ENCODE measurements at places on chromosomes 12 and 14.

DNA sequence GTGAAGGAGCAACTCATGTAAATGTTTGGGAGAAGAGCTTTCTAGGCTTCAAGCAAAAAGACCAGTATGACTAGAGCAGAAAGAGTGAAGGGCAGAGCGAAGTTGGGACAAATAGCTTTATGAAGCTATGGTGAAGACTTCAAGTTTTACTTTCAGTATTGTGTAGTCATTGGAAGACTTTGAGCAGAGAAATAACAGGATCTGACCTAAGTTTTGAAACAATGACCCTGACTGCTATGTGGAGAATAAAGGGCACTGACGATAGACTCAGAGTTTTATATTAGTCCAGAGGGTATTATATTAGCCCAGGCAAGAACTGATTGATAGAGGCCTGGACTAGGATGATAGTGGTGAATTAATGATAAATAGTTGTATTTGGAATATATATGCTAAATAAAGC, 187.3 kb downstream of the KTN1 start:
- no peak for DNase-seq

GRCh38 chr12:48388938-48389337, 38.2 kb upstream of the ZNF641 start:
- no peak for DNase-seq

- no peak for DNase-seq
Observed at GRCh38 chr12:105504286-105504685, 173.8 kb downstream of the C12orf75 start.

GRCh38 chr14:49769171-49769570, 1.2 kb downstream of the KLHDC2 start:
- DNase-seq = no peak

DNA sequence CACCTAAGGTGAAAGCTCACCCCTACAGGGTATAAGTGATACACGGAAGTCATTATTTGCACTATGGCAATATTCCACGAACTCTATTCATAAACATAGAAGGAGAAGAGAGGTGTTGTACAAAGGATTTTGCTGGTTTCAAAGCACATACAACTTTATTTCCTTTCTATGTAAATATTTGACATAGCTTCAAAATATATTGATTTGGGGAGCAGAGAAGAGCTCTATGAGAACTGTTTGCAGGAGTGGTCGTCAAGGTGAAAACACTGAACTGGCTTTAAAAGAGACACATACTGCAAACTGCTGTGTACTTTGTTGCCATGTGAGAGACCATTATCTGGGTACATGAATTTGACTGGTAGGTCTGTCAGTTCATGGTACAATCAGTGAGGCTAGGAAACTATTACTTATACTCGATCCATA, 16.7 kb downstream of the CNIH1 start:
- no peak for DNase-seq

DNA sequence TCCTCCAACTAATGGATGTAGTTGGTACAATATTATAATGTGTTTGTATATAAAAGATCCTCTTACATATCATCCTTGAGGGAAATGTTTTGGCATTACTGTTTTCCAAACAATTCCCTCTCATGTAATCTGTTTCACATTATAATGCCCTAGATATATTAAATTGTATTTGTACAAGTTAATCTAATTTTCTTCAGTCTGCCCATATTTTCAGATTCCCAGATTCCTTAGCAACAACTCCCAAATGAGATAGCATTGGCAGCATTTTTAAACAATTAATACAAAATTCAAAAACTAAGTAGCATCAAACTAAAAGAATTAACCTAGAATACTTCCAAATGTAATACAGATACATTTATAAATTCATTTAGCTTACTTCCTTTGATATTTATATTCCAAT, 860.2 kb downstream of the C12orf50 start:
- no peak for DNase-seq

- DNase-seq = peak; percentile 13
Observed at GRCh38 chr12:39103552-39104165, 198.3 kb upstream of the CPNE8 start.

- DNase-seq = no peak
Observed at GRCh38 chr12:52351196-52352059, 15.9 kb downstream of the KRT85 start.

- DNase-seq = no peak
Observed at GRCh38 chr12:132491138-132491663, 1.2 kb downstream of the FBRSL1 start.

- DNase-seq = no peak
Observed at GRCh38 chr14:70779667-70780066, 29.6 kb downstream of the MAP3K9 start.

- DNase-seq = no peak
Observed at GRCh38 chr12:81417056-81417455, 339.2 kb downstream of the ACSS3 start.

- DNase-seq = no peak
Observed at GRCh38 chr14:36935976-36936678, 236.3 kb downstream of the SLC25A21 start.

GRCh38 chr12:92561543-92561899, 141.3 kb upstream of the PLEKHG7 start:
- DNase-seq = no peak

- no peak for DNase-seq
Observed at GRCh38 chr12:26791301-26791791, 41.6 kb downstream of the ITPR2 start.

- DNase-seq = no peak
Observed at GRCh38 chr12:68559246-68559645, 51.5 kb upstream of the RAP1B start.

- no peak for DNase-seq
Observed at GRCh38 chr14:99737451-99737951, 53.4 kb downstream of the CYP46A1 start.

DNA sequence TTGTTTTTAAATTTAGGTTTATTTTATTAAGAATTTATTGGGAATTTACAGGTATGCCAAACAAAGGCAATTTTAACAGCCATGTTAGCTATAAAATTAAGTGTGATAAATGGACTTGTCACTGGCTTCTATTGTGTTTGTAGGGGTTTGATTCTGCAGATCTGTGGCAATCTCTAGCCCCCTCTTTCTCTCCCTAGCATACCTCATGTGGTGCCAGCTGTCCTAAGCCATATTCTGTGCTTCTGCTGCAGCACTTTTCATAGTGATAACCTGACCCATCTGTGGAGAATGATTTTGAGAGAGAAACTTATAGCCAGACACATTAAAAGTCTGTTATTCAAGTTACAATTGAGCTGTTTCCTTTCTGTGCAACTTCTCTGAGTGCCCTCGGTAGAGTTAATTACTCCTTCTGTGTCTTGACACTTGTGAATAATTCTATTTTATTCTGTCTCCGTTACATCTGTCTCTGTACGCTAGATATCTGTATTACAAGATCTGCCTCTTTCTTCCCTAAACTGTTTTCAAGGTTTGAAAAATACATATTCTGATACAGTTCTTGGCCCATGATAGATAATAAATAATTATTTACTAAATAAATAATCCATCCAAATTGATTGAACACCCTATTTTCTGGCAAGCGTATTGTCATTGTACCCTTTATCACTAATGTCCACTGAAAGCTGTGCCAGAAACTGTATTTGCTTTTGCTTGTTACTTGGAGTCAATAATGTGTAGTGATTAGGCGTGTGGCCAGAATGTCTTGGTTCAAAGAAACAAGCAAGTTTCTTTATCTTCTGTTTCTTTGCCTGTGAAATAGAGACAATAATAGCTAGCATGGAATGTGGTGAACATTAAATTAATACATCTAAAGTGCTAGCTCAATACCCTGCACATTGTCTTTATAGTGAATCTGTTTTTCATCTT, 40.0 kb downstream of the FRS2 start:
- no peak for DNase-seq

DNA sequence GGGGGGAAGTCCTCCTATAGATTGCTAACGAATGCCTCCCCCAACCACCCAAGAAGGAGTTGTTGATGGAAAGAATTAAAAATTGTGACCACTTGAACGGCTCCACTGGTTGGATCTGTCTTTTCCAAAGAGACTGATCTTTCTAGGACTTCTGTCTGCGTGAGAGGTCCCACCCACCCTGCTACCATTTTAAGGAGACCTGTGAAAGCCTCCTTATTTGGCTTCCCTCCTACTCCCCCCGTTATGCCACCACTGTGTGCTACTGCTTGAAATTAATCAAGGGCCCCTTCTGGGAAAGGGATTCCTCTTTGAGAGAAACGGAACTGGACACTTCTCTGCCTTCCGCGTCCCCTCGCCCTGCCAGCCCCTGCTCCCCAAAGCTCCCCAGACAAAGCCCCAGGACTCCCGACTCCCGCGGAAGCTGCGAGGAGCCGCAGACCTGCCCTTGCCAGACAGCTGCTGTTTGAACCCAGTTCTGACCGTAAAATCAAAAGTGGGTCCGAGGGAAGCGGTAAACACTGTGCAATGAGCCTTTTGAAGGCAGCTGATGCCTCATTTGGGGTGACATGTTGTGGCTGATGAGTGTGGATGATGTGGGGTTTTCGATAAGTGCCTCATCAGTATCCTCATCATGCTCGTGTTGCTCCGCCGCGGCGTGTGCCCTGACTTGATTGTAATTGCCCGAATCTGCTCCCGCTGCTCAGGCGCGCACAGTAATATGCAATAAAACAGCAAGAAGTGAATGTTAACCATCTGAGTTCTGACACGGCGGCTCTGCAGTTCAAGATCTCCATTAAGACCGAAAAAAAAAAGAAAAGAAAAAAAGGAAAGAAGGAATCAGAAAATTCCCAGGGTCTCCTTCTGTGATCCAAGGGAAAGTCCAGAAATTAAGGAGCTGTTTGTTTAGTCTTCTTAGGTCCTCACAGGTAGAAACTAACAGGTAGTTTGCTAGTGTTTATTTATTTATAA, 48.2 kb downstream of the MBIP start:
- no peak for DNase-seq

GRCh38 chr12:92341065-92341668, 195.5 kb upstream of the BTG1 start:
- DNase-seq = no peak

GRCh38 chr12:32754111-32754510, 1.6 kb downstream of the YARS2 start:
- no peak for DNase-seq

GRCh38 chr12:69984241-69984640, 159.2 kb downstream of the MYRFL start:
- no peak for DNase-seq

- no peak for DNase-seq
Observed at GRCh38 chr12:851343-851742, 98.2 kb downstream of the RAD52 start.

- DNase-seq = no peak
Observed at GRCh38 chr12:3371018-3371417, 120.0 kb upstream of the PRMT8 start.

GRCh38 chr14:96038920-96039632, at the start of gene C14orf132:
Gene C14orf132 (plus strand): TSS chr14:96039362. CDS start chr14:96039501, 139 bp downstream.
- peak; percentile 36 for DNase-seq

DNA sequence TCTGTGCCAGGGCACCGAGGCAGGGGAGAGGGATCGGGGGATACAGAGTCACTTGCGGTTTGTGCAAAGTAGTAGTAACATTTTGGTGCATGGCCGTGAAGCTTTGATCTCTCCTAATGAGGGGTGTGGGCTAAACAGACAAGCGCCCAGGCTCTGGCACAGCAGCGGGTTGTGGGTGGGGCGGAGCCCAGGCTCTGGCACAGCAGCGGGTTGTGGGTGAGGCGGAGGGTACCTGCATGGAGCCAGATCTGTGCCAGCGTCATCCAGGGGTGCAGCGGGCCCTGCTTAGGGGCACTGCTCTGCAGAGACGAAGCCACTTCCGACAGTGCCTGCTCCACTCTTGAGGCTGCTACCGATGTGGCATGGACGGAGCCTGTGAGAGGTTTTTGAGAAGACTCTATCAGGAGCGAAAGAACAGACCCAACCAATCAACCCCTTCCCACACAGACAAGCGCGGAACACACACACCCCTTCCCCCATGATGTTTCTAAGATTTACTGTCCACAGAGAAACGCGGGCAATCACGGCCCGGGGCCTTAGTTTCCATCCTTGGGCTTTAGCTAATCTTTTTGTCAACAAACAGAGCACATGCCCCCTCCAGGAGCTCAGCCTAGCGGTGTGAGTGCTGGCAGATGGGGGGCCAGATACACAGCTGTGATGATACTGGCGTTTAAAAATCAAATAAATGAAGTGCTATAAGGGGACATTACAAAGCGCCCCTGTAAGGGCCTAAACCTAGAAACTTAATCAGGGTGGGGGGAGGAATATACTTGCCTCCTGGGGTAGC, 196.6 kb downstream of the CALM1 start:
- no peak for DNase-seq

DNA sequence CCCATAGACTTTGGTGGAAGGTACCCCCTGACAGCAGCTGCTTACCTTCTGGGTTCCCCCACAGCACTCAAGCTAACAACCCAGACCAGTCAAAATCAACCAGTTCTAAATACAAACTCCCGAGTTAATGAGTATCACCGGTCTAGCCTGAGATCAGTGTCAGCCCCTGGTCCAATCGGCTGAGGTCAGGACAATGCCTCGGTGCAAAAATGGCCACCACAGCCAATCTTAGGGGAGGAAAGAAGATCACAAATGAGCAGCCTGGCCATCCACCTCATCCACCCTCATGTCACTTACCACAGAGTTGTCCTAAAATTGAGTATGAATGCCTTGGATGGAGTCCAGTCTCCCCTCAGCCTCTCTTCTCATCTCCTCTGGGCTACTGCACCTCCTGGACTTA, 128.5 kb downstream of the PHETA1 start:
- no peak for DNase-seq

- DNase-seq = no peak
Observed at GRCh38 chr12:52442600-52443061, 8.5 kb upstream of the KRT75 start.

DNA sequence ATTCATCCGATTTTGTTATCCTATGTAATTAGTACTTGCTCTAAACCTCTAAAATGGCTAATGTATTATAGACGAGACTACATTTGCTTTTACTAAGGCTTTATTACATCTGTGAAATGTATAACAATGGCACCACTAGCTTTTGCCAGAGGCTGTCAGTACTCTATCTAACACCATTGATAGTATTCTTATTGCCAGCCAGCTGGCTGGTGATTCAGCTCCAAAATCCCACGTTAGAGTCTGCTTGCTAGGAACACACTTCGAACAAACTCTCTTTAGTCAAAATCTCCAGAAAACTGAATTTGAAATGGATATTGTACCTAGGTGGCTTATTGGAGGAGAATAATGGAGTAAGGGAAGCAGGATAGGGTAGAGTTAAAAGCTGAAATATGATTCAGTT, 839.2 kb downstream of the SLC6A15 start:
- no peak for DNase-seq

DNA sequence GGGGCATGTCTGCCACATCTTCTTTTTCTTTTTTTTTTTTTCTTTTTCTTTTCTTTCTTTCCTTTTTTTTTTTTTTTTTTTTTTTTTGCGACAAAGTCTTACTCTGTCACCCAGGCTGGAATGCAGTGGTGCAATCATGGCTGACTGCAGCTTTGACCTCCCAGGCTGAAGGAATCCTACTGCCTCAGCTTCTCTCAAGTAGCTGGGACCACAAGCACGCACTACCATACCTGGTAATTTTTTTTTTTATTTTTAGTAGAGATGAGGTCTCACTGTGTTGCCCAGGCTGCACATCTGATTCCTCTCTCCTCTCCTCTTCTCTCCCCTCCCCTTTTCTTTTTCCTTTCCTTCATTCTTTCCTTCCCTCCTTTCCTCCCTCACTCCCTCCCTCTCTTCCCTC, 18.5 kb downstream of the SLC15A5 start:
- DNase-seq = no peak
